ENCODE measurements at places on chromosomes 1 and 21.

GRCh38 chr1:13549521-13549920 is 34.1 kb upstream of the PDPN start:
- DNase-seq, result no peak

DNA sequence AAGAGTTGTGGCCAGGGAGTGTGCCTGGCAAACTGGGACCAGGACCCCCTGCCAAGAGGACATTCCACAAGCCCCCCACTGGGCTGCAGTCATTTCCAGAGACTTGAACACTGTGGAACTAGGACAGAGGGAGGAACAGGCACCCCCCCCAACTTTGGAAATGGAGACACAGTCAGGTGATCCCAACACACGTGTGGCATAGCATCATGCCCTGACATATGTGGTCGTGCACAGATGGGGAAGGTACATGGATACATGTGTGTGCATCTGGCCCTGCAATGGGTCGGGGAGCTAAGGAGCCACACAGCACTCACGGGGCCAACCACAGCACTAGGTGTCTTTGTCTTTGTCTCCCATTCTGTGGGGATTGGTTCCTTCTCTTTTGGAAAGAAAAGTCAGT is 6.6 kb upstream of the TFF3 start:
- no peak for DNase-seq

DNA sequence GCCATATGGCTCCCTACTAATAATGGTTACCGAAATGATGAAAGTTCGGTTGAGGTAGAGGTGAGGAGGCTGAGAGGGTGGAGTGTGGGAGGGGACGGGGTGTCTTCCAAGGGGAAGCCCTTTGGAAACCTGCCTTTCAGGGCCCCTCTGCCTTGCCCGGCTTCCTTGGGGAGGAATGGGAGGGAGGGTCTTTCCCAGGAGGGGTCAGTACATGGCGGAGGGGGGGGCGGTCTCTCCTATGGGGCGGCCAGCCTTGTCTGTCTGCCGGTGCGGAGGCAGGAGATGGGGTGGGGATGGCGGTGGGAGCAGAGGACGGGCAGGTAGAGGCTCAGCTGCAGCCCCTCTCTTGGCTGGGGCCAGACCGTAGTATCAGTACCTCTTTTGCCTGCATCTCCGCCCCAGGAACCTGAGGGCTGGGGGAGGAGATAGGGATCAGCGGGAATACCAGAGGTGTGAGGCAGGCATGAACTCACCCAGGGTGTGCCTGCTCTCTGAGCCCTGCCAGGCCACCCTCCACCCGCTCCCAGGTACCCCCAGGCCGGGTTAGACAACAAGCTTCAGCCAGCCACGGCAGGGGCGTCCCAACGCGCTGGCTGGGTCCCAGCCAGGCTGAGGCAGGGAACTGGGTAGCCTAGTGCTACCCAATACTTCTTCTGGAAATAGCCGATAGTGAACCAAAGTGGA is 79.4 kb upstream of the POU3F1 start:
- no peak for DNase-seq

GRCh38 chr1:1330366-1331067 is 563 bp upstream of the TAS1R3 start:
- DNase-seq, result no peak

- peak; percentile 62 for DNase-seq
Measured at GRCh38 chr1:112396653-112397471, 848 bp downstream of the CTTNBP2NL start.

DNA sequence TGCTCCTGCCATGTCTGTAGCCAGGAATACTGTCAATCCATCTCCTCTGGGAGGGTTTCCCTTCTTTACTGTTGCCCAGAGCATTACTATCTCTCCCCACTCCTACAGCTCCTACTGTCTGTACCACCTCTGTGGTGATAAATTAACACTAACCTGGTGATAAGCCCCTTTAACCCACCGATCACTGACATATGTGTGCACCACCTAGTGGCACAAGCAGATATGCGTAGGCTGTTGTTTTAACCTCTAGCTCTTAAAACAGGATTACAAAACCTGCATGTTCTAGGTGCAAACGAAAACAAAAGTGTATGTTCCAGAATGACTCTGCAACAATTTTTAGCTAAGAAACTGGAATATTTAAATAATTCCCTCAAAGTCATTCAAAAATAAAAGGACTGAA is 93.9 kb upstream of the BEND5 start:
- peak; percentile 17 for DNase-seq

DNA sequence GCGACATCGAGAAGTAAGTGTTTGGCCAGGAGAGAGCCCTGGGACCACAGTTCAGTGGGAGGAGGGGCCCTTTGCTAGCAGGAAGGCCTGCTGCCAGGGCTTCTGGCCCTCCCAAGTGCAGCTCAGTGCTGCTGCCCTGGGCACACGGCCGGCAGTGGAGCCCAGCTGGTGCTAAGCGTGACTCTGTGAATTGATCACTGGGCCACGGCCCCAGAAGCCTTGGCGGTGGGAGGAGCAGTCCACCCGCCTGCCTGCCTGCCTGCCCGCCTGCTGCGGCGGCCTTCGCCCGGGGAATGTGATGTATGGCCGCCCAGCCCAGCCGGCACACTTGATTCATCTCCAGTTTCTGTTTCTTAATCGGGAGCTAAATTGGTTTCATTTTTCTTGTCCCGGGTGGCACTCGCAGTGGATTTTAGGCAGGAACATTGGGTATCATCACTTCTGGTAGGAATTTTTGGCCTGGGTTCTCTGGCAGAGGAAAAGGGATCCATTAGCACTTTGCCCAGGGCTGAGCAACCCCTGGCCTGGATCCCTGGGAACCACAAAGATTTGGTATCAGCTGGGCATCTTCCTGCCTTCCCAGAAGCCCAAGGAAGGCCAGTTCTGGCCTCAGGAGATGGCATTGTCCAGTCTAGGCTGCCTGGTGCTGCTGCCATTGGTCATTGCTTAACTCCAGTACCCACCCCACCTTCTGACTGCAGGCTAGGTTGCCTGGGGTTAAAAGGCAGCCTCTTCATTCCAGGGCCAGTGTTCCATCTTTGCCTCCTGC is 28.6 kb downstream of the TMEM53 start:
- no peak for DNase-seq

DNA sequence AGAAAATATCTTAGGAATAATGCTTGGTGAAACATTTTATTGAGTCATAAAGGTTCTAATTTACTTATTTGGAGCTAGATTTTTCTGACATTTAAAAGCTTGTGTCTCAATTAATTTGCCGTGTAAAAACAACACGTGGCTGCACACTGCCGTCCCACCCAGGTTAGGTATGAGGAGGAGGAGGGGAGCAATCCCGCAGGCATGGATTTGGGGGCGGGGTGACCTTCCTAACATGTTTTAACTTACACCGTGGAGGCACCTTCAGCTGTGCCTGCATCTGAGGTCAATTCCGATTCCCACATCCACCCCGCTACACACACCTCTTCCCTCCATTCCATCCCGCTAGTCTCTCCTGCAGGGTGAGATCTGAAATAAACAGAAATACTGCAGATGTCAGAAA is 28.5 kb upstream of the UMODL1 start:
- no peak for DNase-seq

DNA sequence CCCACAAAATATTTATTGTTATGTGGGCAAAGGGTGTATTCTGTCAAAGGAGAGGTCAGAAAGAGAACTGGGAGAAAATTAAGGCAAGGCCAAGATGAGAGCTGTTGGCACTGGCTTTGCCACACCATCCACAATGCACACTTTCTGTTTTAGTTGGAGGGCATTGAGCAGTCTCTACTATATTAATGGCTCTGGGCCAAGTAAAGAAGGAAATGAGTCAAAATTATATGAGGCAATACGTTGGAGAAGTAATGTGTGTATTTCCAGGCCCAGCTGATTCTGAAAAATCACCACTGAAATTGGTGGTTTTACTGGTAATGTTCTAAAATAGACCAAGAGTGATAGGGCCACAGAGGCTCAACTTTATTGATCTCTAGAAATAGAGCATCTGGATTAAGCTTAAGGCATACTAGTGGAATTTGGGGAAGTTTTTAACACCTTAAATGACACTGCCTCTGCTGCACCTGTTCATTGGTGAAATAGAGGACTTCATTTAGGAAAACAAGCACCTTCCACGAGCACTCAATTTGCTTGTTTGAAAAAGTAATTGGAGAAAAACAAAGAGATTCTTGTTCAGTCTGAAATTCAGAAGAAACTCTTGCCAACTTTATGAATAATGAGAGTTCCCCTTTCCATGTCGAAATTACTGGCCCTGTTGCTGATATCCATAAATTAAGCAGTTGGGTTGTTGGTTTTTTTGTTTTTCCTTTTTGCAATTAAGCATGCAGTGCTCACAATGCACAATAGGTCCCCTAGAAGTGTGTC is 424.9 kb downstream of the ADGRL2 start:
- no peak for DNase-seq

- no peak for DNase-seq
Measured at GRCh38 chr1:28789412-28789811, 22.6 kb upstream of the OPRD1 start.

GRCh38 chr21:34810786-34811185 is 142.0 kb downstream of the CLIC6 start:
- DNase-seq, result no peak

DNA sequence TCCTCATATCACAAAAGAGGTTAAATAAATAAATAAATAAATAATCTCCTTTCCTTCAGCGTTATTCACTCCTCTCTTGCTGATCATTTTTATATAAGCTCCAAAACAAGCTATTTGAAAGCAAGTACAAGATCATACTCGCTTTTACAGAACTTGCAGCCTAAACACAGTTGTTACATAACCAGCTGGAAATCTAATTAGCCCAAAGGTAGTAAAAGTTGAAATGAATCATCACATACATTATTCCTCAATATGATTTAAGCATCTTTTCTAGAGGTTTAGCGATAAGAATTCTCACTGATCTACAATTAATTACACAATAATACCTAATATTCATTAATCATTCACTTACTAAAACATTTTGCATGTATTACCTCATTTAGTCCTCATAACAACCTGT is 160.2 kb downstream of the COP1 start:
- no peak for DNase-seq

- DNase-seq, result no peak
Measured at GRCh38 chr1:30612536-30613065, 110.8 kb downstream of the MATN1 start.
